Endodermal cell (in vitro differentiated cells): ENCODE measurements at places on chromosomes 5 and 9.

- no peaks in the 10 kb centered on the region for H3K4me1 ChIP-seq
- no peaks in the 10 kb centered on the region for H3K36me3 ChIP-seq
- peaks cover 15% of the 10 kb centered on the region for H3K27me3 ChIP-seq
- no peak for DNase-seq
These were observed 440.9 kb upstream of the C9orf72 start for GRCh38 chr9:28014212-28014611.

GRCh38 chr9:95773053-95773418, 102.5 kb upstream of the ERCC6L2 start:
- H3K27ac ChIP-seq, result no peak overlapping the region
- H3K4me3 ChIP-seq, result no peak overlapping the region
- DNase-seq, result no peak
- peaks cover 22% of the 10 kb centered on the region for H3K4me1 ChIP-seq
- H3K27me3 ChIP-seq, result peaks cover 6% of the 10 kb centered on the region

- no peak for DNase-seq
- H3K4me1 ChIP-seq, result no peaks in the 10 kb centered on the region
- H3K36me3 ChIP-seq, result peaks cover 27% of the 10 kb centered on the region
- H3K4me3 ChIP-seq, result no peak overlapping the region
- H3K27me3 ChIP-seq, result no peaks in the 10 kb centered on the region
These were observed 29.4 kb downstream of the NR6A1 start for GRCh38 chr9:124741662-124742061.

DNA sequence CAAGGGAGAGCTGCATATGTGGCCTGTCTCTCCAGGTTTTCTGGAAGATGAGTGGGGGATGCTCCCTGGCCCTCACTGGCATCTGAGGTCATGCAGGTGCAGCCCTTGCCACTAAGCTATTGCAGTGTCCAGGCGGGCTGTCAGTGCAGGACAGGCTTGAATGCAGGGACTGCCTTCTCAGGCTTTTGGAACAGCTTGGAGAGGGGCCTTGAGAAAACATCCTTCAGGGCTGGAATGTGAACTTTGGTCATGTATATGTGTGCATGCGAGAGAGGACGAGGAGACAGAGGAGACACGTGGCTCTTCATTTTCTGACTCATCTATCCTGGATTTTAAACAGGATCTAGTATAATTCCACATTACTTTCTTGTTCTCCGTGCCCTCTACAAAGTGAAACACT, 90.3 kb downstream of the MACROH2A1 start:
- H3K4me1 ChIP-seq, result peaks cover 31% of the 10 kb centered on the region
- peak; percentile 44 for DNase-seq
- H3K4me3 ChIP-seq, result no peak overlapping the region
- no peaks in the 10 kb centered on the region for H3K27me3 ChIP-seq
- H3K36me3 ChIP-seq, result no peaks in the 10 kb centered on the region
- no peak overlapping the region for H3K27ac ChIP-seq

DNA sequence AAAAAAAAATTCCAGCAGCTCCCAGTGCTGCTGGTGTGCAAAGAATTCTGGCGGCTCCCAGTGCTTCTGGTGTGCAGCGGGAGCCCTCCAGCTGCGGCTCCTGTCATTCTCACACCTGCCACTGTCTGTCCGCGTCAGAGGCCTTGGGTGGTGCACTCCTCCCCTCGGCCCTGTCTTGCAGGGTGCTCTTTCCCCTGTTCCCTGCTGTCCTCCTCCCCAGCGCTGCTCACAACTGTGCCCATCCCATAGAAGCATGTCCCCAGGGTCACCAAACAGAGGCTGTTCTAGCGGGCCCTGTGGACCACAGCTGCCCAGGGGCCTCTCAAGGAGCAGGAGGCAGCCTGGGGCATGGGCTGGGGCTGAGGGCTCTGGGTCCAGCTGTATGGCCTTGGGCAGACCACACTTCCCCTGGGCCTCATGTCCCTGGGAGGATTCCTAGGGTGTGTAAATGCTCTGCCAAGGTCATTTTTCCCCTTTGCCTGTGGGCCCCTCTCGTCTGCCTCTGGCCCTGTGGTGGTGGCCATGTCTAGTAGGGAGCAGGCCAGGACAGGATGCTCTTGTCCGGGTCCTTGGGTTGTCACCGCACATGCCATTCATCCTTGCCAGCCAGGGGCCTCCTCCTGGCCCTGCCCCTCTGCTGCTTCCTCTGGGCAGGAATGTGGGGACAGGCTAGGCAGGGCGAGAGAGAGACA, 68.2 kb downstream of the PHF2 start:
- H3K4me3 ChIP-seq, result no peak overlapping the region
- H3K36me3 ChIP-seq, result peaks cover 15% of the 10 kb centered on the region
- no peak for DNase-seq
- no peaks in the 10 kb centered on the region for H3K27me3 ChIP-seq

GRCh38 chr5:4019009-4019769, 423.6 kb downstream of the IRX1 start:
- H3K4me1 ChIP-seq, result peaks cover under 1% of the 10 kb centered on the region
- no peak for DNase-seq
- H3K36me3 ChIP-seq, result no peaks in the 10 kb centered on the region
- H3K4me3 ChIP-seq, result no peak overlapping the region
- no peaks in the 10 kb centered on the region for H3K27me3 ChIP-seq

GRCh38 chr5:51039424-51040329, 343.6 kb upstream of the ISL1 start:
- H3K4me3 ChIP-seq, result no peak overlapping the region
- DNase-seq, result no peak
- no peaks in the 10 kb centered on the region for H3K27me3 ChIP-seq
- H3K4me1 ChIP-seq, result no peaks in the 10 kb centered on the region

DNA sequence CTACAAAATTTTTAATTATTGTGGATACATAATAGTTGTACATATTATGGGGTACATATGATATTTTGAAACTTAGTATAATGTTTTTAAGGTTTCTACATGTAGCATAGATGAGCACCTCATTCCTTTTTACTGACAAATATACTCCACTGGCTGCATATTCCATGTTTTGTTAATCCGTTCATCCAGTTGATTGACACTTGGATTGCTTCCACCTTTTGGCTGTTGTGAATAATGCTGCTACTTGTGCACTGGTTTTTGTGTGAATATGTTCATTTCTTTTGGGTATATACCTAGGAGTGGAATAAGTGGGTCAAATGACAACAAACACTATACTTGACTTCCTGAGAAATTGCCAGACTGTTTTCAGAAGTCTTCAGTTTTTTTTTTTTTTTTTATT, 2.8 kb upstream of the ENTREP1 start:
- H3K27ac ChIP-seq, result no peak overlapping the region
- DNase-seq, result no peak

DNA sequence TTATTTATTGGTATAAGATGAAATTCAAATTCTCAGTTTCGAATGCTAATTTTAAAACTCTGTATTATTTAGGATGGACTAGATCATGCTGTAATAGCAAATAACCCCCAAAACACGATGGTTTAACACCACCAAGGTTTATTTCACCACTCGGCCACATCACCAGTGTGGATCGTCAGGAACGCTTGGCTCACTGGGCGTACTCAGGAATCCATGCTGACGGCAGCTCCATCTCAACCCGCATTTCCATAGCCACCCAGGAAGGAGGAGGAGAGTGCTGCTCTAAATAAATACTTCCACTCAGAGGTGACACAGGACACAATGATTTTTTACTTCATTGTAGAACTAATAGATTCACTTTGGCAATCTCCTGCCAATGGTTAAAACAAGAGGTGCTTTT, 347.4 kb downstream of the SH3GL2 start:
- no peak for DNase-seq
- no peaks in the 10 kb centered on the region for H3K27me3 ChIP-seq
- no peaks in the 10 kb centered on the region for H3K36me3 ChIP-seq
- no peak overlapping the region for H3K27ac ChIP-seq
- no peak overlapping the region for H3K4me3 ChIP-seq
- no peaks in the 10 kb centered on the region for H3K4me1 ChIP-seq

GRCh38 chr5:72634444-72634843, 127.2 kb upstream of the ZNF366 start:
- H3K4me1 ChIP-seq, result no peaks in the 10 kb centered on the region
- no peaks in the 10 kb centered on the region for H3K27me3 ChIP-seq

DNA sequence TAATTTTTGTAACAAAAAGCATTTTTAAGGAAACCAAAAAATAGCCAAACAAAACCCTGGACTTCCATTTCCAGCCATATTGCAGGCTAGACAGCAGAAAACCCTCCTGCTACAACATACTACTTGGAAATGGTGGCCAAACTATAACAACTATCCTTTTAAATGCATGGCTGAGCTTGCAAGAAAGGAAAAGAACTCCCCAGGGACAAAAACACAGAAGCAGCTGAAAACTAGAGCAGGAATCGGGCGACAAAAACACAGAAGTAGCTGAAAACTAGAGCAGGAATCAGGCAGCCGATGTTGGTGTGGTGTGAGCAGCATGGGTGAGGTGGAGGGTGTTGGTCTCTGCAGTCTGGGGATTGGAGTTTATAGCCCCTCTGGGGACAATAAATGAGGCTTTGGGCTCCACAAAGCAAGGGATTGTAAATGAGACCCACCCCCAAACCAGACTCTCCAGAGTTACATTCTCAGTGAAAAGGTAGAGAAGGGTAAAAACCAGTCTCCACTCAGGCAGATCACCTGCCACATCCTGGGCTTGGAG, 95.2 kb downstream of the C9orf50 start:
- no peak overlapping the region for H3K4me3 ChIP-seq
- no peaks in the 10 kb centered on the region for H3K27me3 ChIP-seq
- H3K4me1 ChIP-seq, result no peaks in the 10 kb centered on the region
- no peak for DNase-seq
- H3K36me3 ChIP-seq, result no peaks in the 10 kb centered on the region

- no peak overlapping the region for H3K4me3 ChIP-seq
- H3K36me3 ChIP-seq, result no peaks in the 10 kb centered on the region
- H3K4me1 ChIP-seq, result no peaks in the 10 kb centered on the region
- no peak overlapping the region for H3K27ac ChIP-seq
These were observed 379.6 kb upstream of the PRR16 start for GRCh38 chr5:120084543-120084870.

- no peaks in the 10 kb centered on the region for H3K27me3 ChIP-seq
- H3K36me3 ChIP-seq, result no peaks in the 10 kb centered on the region
- no peaks in the 10 kb centered on the region for H3K4me1 ChIP-seq
- no peak overlapping the region for H3K27ac ChIP-seq
- DNase-seq, result no peak
These were observed 208.7 kb downstream of the ARHGEF28 start for GRCh38 chr5:73834693-73835092.

DNA sequence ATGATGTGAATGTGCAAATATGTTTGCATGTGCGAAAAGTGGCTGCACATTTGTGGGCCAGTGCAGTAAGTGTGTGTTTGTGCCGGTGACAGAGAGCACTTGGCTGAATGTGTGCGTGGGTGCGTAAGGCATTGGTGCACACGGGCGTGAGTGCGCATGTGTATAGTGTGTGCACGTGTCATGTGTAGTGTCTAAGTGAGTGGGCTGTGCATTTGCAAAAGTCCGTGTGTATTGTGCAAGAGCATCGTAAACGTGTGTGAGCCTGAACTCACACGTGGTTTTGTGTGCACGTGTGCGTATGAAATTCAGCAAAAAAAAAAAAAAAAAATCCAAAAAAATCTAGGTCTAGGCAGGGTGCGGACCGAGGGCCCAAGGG, 6.5 kb upstream of the EBF1 start:
- H3K36me3 ChIP-seq, result no peaks in the 10 kb centered on the region
- no peak for DNase-seq
- peak overlapping the region; percentile 27 for H3K4me3 ChIP-seq
- peaks cover 94% of the 10 kb centered on the region for H3K27me3 ChIP-seq

- no peak overlapping the region for H3K4me3 ChIP-seq
- no peak for DNase-seq
- no peaks in the 10 kb centered on the region for H3K36me3 ChIP-seq
- no peak overlapping the region for H3K27ac ChIP-seq
- peaks cover 27% of the 10 kb centered on the region for H3K4me1 ChIP-seq
These were observed 250.8 kb downstream of the SEC61B start for GRCh38 chr9:99472916-99473245.

DNA sequence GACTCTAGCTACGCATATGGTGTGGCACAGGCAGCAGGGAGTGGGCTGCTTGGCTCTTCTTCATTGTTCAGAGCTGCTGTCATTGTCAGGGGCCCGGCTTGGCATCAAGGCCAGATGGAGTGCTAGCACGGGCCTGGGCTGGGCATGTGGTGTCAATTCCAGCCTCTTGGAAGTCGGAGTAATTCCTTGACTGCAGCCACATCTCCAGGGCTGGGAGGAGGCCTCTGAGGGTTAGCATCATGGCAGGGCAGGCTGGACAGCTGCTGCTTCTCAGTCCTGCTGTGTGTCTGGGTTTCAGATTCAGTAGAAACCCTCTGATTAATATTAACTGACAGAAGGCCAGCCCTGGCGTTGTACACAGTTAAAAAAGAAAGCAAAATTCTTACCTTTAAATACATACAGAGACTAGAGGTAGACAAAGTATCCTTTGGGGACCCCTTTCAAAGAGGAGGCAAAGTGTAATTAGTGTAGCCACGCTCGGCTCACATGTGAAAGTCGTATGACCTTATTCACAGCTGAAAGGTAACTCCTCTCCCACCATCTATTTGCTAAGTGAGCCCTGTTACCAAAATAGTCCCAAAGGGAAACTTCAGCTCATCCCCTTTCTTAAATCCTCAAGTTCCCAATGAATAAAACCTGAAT, 126.4 kb downstream of the DOCK2 start:
- H3K27me3 ChIP-seq, result no peaks in the 10 kb centered on the region
- peak overlapping the region; percentile 71 for H3K27ac ChIP-seq
- H3K36me3 ChIP-seq, result no peaks in the 10 kb centered on the region
- no peak for DNase-seq

DNA sequence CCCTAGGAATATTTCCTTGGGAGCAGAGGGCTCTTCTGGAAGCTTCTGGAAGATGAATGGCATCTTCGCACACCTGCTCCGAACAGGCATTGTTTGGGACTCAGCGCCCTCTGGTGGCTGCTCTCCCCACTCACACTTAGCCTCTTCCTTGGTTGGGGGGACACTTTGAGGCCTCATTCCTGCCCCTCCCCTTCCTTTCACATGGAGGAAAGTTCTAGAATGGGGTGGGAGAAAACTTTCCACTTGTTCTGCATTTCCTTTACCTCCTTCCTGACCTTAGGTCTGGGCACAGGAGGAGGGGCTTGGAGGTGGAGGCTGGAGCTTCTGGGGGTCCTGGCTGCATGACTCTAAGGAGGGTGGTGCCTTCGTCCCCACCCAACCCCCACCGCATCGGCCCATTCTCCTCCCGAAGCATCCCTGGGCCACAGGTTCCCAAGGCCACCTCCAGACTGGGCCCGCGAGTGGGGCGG, 19.3 kb upstream of the SMIM32 start:
- no peaks in the 10 kb centered on the region for H3K27me3 ChIP-seq
- H3K4me1 ChIP-seq, result no peaks in the 10 kb centered on the region
- no peaks in the 10 kb centered on the region for H3K36me3 ChIP-seq
- H3K4me3 ChIP-seq, result no peak overlapping the region

GRCh38 chr9:133844398-133844784, 106.2 kb upstream of the SARDH start:
- no peak overlapping the region for H3K4me3 ChIP-seq
- H3K27me3 ChIP-seq, result no peaks in the 10 kb centered on the region

- DNase-seq, result no peak
- H3K36me3 ChIP-seq, result no peaks in the 10 kb centered on the region
- H3K4me1 ChIP-seq, result no peaks in the 10 kb centered on the region
- no peak overlapping the region for H3K4me3 ChIP-seq
- no peak overlapping the region for H3K27ac ChIP-seq
These were observed 220.0 kb downstream of the GABBR2 start for GRCh38 chr9:98488571-98489312.
